Stimulated activated CD8-positive, alpha-beta memory T cell treated with anti-CD3 and anti-CD28 coated beads, Interleukin-4, amount 100 ng/mL, for 1 hour (primary cell): ENCODE measurements at places on chromosomes 1 and 21.

GRCh38 chr1:112001436-112001835 lies 12.0 kb upstream of the KCND3 start:
- no peak for DNase-seq

DNA sequence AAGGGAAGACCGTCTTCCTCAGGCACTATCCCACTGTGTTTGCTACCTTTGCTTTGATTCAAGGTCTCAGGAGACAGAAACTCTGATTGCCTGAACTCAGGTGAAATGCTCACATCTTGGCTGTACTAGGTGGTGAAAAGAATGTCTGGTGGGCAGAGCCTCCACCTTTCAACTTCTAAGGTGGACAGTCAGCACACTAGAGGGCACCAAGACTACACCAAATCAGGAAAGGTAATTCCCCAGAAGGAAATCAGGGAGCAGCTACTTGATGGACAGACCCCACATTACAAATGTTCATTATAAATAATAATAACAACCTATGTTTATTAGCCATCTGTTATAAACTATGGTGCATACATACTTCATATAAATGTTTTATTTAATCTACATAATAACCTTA lies 220.9 kb downstream of the ATG4C start:
- no peak for DNase-seq

DNA sequence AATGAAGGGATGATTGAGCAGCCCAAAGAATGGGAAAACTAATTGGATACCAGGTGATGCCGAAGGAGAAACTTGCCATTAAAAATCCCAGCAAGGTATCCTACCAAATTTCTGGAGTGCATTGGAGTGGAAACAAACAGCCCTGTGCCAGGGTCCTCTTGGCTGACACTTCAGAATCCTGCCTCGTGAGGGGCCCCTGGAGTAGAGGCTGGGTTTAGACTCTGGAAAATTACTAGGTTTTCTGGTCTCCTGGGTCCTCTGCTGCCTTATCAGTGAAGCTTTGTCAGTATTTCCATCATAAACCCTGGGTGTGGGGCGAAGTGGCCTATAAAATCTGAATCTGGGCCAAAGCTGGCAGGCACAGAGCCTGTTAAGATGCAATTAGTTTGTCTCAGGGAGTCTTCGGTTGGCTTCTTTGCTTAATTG lies 289.2 kb upstream of the USP24 start:
- no peak for DNase-seq

GRCh38 chr1:58585581-58586151 lies 8.6 kb upstream of the TACSTD2 start:
- no peak for DNase-seq

DNA sequence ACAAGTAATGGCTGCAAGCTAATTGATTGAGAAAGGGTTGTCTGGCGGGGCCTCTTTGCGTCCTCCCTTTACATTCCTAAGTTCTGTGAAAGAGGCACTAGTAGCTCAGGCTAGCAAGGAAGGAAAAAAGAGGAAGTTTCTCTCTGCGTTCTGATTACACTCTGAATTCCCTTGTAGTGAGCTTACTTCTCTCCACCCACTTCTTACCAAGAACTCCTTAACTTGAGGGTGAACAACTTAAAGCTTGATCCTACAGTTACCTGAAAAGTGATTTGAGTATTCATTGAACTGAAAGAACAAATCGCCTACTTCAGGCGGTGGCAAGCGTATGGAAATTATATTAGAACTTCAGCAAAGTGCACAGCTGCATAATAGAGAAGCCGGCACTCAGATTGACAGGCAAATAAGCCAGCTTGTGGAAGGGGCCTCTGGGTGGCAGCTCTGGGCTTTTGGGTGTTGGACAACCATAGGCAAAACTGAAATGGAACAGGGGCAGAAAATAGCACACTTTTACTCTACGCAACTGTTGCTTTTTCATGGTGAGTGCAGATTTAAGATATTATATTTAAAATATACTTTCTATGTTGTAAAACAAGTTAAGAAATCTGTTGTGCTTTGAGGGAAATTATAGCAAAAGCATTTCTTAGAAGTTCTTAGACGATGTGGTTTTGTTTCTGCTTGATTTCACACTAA lies 464.5 kb downstream of the USP25 start:
- no peak for DNase-seq

DNA sequence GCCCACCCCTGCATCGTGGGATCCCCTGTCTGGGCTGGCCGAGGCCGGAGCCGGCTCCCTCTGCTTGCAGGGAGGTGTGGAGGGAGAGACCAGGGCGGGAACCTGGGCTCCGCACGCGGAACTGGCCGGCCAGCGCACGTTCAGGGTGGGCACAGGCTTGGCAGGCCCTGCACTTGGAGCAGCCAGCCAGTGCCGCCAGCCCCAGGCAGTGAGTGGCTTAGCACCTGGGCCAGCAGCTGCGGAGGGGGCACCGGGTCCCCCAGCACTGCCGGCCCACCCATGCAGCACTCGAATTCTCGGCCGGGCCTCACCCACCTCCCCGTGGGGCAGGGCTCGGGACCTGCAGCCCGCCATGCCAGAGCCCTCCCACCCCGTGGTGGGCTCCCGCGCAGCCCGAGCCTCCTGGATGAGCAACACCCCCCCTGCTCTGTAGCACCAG lies 422.6 kb downstream of the AMY1C start:
- no peak for DNase-seq

DNA sequence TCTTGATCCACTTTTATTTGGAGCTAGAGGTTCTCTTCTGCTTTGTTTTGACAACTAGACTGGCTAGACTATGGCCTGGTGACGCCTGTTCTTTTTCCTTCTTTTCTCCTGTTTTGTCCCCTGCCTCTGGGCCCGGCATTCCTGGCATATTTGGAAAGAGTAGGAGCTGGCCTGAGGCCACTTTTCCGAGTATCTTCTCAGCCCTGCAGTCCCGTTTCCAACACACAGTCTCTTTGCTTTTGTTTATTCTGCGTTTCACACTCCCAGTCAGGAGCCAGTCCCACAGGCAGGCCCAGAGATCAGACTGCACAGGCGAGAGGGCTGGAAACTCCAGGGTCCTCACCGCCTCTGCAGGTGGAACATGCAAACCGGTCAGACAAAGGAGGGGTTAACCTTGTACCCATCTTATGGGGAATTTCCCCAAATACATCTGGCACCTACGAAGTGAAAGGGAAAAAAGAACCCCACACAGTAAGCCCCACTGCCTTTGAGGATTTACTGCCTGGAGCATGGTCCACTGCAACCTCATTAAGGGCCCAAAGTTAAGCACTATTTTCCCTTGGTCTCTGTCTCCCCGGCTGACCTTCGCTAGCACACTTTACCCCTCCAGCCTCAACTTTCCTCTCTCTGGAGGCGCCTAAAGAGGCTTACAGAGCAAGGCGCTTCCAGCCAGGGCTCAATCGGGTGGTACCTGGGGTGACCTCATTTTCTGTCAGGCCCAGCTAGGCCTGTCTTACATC lies 141.1 kb downstream of the TOMM20 start:
- no peak for DNase-seq

GRCh38 chr1:166876540-166876838 lies 425 bp upstream of the TADA1 start:
- no peak for DNase-seq

DNA sequence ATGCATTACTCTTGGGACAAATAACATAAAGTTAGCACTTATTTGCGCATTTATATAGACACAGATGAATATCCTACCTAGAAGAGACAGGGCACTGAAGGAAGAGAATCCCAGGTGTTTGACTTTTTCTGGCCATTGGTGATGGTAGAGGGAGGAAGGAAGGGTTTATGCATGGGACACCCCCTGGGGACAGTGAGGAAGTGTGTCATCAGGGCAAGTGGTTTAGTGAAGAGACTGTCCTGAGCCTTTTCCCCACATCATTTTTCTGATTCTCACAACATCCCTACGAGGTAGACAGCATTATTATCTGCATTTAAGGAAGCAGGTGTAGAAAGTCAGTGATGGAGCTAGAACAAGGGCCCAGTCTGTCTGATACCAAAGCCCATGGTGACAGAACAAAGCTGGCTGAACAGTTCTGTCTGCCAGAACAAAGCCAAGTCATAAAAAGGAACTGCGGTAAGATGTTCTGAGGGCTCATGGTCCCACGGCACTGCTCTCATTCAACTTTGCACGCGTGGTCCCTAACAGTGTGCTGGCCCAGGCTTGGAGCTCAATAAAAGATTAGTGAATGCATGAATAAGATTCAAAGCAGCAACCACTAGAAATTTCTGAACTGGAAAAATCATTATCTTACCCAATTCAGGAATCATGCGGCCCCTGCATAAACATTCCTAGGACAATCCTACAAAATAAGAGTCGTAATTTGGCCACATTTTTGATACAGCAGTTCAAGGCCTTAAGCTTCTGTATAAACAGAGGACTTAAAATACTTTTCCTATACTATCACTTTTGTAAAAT lies 12.2 kb upstream of the CDC42BPA start:
- DNase-seq: no peak

DNA sequence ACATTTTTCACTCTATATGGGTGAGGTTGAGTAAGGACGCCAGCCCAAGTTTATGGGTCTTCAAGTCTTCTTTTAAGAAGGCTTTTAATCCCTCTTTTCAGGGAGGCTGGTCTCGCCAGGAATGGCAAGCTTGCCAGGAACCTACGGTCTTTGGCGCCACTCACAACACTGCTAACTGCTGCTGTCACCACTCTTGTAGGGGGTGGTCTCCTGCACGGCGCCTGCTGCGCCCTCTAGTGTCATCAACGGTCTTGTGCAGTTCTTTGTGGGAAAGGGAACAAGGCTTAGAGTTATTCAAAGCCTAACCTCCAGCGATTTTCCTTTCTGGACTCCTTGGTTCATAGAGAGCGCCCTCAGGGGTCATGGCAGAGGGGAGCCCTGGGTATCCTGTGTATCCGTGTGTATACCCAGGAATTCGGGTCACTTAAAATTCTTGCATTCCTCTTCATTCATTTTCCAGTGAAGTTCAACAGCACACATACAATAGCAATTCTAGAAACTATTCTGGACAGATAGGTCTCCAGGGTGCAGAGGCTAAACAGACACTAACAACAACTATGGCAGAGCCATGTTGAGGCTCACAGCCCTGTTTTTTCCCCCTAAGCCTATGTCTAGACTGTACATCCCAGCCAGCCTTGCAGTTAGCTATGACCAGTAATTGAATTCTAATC lies 392.8 kb upstream of the CAMK1G start:
- no peak for DNase-seq

DNA sequence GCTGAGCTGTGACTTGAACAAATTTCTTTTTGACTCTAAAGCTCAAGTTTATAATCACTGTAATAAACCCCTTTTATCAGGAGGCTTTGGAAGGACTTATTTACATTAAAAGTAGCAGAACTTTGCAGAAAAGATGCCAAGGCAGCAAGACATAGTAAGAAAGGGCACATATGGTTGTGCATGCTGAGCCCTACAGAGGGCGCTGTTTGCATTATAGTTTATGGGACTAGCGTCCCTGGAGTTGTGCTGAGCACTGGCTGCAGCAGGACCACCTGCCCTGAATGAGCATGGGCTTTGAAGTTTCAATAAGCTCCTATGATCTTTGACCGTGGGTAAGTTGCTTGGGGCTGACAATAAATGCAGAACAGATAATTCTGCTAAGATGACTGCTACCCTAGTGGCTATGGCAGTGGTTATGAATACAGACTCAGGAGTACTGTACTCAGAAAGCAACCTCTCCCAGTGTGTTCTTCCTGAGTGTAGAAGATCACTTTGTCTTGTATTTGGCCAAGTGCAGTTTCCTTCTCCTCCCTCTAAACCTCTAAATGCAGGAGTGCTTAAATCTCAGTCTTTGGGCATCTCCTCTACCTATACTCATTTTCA lies 45.4 kb upstream of the USP1 start:
- DNase-seq: no peak

DNA sequence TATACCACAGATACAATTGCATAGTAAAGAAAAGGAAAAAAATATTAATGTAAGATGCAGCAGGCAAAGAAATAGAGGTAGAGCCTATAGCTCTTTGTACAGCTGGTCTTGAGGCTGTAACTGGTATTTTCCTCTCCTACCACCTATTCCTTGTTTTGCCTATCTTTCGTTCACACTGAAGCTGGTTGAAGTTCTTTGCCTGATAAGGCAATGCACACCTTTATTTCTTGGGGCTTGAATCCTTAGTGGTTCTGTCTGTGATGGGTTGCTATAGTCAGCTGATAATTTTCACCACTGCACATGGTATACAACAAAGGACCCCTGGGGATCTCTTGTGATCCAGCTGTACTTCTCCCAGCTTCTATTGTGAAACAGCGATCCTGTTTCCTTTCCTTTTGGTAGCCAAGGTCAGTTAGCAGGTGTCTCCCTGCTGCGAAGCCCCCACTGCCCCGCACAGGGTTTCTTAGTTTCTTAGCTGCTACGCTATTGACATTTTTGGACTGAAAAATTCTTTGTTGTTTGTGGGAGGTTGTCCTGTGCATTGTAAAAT lies 9.9 kb upstream of the TSNAX start:
- DNase-seq: no peak

DNA sequence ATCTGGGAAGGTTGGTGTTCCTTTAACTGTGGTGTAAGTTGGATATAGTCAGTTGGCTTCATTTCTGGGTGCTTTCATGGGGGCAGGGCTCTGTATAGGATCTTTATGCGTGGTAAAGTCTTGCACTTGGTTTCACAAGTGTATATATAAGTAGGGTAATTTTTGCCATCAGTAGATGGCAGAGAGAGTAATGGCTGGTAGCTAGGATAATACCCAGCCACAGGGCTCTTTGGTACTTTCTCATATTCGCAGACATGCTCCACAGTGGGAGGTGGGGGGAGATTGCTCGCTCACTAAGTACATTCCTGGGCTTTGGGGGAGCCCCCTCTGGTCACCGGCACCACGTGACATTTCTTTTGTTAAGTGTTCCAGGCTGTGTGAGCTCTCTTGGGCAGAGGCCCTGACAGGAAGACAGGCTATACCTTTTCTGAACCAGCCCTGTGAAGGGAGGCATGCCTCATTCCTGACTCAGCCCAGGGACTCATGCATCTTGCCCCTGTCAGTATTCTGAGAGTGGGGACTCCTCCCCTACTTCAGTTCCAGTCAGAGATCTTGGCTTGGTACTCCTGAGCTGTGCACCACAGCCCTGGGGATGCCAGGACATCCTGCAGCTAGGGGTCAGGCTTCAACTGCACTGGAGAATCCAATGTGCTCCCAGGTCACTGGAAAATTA lies 37.6 kb downstream of the FCRL2 start:
- DNase-seq: no peak

GRCh38 chr1:50949286-50949982 lies 10.6 kb downstream of the FAF1 start:
- DNase-seq: no peak

- DNase-seq: no peak
These were observed 23.2 kb downstream of the ARID4B start for GRCh38 chr1:235304549-235305451.

- DNase-seq: no peak
These were observed 5.7 kb downstream of the ZNF691 start for GRCh38 chr1:42851960-42852607.

GRCh38 chr1:107342316-107342715 lies 201.5 kb downstream of the NTNG1 start:
- no peak for DNase-seq
